MCF 10A (cell line): ENCODE measurements at places on chromosomes 3 and 15.

- DNase-seq: peak; percentile 99
Measured at GRCh38 chr15:35000511-35000910, 12.4 kb upstream of the ZNF770 start.

GRCh38 chr15:65207280-65207840 is 3.9 kb downstream of the CILP start:
- DNase-seq: no peak

GRCh38 chr3:30293621-30294240 is 312.7 kb upstream of the TGFBR2 start:
- no peak for DNase-seq

DNA sequence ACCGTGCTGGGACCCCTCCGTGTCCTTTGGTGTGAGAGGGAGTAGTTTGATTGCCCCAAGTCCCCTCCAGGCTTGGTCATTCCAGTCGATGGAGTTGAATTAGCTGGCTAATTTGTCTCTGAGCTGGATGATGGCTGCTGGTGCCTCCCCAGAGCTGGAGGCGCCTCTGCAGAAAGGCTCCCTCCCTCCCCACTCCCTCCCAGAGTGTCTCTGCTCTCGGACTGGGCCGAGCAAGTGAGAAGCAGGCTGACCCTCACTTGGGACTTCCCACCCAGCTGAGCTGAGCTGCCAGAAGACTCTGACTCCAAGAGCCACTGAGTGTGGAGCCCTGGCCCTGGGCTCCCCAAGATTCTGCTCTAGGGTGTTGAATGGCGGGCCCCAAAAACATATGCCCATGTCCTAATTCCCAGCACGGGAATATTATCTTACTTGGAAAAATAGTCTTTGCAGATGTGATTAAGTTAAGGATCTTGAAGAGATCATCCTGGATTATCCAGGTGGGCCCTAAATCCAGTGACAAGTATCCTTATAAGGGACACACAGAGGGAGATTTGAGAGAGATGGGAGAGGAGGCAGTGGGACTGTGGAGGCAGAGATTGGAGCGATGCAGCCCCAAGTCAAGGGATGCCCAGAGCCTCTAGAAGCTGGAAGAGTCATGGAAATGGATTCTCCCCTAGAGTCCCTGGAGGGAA is 60.7 kb upstream of the TLE3 start:
- DNase-seq: no peak

GRCh38 chr3:89586676-89587075 is 479.3 kb downstream of the EPHA3 start:
- DNase-seq: no peak

GRCh38 chr3:194078045-194078821 is 57.7 kb upstream of the HES1 start:
- DNase-seq: no peak

DNA sequence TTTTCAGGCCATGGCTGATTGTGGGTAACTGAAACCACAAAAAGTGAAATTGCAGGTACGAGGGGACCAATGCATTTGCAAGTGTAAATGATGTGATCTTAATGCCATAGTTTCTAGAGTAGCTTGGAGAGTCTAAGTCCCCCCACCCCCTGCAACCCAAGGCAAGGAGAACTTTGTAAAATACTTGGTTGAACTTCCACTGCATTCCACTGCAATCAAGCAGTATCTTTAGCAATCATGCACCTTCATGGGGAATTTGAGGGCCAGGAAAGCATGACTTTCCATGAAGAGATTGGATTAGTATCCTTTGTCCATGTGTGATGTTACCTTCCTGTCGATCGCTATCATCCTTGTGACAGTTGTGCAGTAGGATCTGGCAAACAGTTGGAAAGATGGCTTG is 11.4 kb upstream of the CYP8B1 start:
- DNase-seq: no peak

GRCh38 chr3:94927175-94927574 is 864.3 kb downstream of the NSUN3 start:
- no peak for DNase-seq

GRCh38 chr15:68639926-68640600 is 61.3 kb downstream of the CORO2B start:
- peak; percentile 31 for DNase-seq

DNA sequence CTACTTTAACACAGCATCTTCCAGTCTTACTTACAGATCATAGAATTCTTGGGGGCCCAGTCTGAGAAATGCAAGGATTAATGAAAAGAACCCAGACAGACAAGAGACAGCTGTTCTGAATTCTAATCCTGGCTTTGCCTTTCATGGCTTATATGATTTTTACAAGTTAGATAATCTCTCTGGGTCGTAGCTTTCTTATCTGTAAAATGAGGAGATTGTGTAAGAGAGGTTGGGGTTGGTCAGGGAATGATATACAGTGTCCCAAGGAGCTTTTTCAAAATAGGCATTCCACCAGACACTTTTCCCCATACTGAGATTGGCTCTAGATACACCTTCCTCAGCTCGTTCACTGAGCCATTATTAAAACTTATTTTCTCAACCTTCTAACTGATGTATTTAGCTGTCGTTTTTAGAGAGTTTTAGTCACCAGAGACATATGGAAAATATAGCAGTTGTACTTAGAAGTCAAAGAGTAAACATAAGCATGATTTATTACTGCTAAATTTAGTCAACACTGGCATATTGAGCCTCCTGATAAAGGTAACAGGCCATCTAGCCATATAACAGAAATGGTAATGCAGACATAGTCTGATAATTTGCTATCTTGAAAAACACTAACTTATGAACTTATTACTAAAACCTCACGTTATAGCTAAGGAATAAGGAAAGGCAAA is 163.0 kb upstream of the MLF1 start:
- DNase-seq: no peak

DNA sequence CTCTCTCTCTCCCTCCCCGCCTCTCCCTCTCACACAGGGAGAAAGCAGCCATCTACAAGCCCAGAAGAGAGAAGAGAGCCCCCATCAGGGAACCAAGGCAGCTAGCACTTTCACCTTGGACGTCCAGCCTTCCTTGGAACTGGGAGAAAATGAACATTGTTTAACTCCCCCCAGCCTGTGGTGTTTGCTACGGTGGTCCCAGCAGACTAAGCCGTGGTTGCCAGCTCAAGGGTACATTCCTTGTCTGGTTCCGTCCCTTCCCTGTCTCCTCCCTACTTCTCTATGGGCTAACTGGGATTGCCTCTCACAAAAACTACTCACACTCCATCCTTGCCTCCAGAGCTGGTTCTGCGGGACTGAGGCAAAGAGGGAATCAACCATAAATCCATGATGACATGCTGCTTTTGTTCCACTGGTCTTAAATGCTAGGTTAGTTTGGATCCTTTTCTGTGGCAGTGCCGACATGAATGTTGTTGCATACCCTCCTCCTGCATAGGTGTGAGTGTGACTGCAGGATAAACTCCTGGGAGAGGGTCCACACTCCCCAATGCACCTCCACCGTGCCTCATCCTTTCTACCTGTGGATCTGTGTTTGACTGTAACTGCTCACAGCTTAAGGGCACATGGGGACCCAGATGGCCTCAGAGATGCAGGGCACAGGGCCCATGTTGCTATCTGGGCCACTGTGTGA is 12.0 kb downstream of the C3orf22 start:
- DNase-seq: no peak

GRCh38 chr15:68113273-68113672 is 59.2 kb downstream of the PIAS1 start:
- DNase-seq: peak; percentile 24

GRCh38 chr3:134030379-134031347 is 938 bp upstream of the SLCO2A1 start:
- no peak for DNase-seq

DNA sequence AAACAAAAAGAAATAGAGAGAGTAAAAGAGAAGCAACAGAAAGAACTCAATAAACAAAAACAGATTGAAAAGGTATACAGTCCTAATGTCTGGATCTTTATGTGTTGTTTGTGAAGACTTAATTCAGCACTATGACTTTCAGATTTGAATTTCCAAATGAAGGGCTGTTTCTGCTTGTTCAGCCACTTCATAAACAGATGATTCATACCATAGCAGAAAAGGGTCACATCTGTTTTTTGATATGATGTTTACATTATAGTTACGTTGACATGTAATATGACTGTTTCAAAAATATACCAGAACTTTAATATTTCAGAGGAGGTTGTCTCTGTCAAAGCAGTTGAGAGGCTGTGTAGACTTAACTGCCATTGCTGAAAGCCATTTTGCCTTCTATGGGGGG is 24.1 kb downstream of the ASB14 start:
- no peak for DNase-seq

DNA sequence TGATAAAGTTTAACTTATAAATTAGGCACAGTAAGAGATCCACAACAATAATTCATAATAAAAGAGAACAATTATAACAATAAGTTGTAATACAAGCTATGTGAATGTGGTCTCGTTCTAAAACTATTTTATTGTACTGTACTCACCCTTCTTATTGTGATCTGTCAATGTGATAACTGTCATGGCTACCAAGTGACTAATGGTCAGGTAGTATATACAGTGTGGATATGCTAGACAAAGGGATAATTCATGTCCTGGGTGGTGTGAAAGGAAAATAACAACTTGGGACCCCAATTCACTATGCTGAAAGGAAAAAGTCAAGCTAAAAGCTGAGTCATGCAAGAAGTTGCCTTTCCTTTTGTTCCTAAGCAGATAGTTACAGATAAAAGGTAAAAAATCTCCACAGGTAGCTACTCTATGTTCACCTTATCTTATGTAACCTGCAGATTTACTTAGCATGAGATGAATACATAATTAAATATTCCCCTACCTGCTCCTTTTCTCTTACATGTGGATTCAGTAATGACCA is 10.7 kb upstream of the CYP8B1 start:
- DNase-seq: no peak

GRCh38 chr15:64521201-64521600 is 60.8 kb downstream of the ZNF609 start:
- peak; percentile 17 for DNase-seq

- peak; percentile 86 for DNase-seq
Measured at GRCh38 chr15:62782071-62782841, 260.3 kb upstream of the TPM1 start.

- no peak for DNase-seq
Measured at GRCh38 chr3:156479604-156480003, 75.3 kb downstream of the SSR3 start.

GRCh38 chr3:47577583-47578118 is 1.0 kb downstream of the CSPG5 start:
- no peak for DNase-seq

- no peak for DNase-seq
Measured at GRCh38 chr3:57059411-57059810, 1.1 kb upstream of the SPATA12 start.

DNA sequence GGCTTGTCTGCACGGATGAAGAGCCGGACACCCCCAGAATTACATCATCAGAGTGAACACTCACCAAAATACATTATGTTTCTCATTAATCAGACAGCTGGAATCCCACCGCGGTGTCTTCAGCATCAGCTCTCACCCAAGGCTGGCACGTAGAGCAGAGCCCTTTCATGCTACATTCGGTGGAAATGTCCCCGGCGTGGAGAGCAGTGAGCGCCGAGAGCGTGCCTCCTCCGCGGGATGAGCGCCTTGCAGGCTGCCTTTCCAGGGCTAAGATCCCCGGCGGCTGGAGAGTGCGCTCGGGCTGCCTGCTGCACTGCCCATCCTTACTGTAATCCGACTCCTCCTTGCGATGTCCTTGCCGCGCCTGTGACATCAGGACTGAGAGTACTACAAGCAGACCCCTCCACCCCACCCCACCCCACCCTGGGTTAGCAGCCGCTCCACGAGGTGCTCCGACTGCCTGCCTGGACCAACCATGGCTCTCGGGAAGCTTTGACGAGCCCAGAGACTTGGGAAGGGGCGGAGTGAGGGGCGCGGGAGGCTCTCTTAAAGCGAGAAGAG is at the start of gene ZNF385D:
Gene ZNF385D, minus strand, starts transcription at position 380 of the 561 bp plus-strand sequence. Its CDS starts 294 bp downstream, at position 86.
- peak; percentile 32 for DNase-seq

- peak; percentile 93 for DNase-seq
Measured at GRCh38 chr3:61560517-61561373, 626 bp upstream of the PTPRG start.

GRCh38 chr3:41441568-41441967 is 242.3 kb downstream of the CTNNB1 start:
- DNase-seq: no peak

- no peak for DNase-seq
Measured at GRCh38 chr3:34213478-34213877, 415.0 kb downstream of the PDCD6IP start.

GRCh38 chr3:112382543-112383160 is 49.7 kb downstream of the CD200 start:
- DNase-seq: no peak

DNA sequence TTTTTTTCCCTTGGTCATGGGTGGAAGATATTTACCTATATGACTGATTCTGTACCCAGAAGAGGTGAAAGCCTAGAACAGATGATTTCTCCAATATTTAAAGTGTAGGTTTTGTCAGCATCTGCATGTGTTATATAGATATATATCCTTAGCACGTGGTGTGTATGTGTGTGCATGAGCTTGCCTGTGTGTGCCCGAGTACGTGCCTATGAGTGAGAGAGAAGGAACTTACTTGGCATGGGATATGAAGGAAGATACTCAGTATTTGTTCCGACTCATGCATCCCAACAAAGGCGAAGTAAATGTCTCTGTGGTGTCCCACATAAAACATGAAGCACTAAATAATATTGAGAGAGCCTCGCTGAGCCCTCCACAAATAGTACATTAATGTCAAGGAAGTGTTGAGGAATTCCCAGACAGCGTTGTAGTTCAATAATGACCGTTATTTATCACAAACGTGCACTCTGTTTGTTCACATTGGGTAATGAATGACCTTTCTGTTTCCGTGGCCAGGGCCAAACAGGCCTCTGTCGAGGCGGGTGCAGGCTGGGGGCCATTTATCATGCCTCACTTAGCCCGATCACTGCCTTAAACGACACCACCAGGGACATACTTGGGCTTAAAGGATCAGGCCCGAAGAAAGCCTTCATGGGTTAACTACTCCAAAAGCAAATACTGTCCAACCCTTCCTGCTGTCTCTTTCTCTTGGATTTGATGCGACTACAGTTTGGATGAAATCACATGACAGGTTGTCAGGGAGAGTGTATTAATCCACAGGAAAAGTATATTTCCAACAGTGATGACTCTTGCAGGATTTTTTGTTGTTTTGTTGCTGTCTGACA is 267.7 kb downstream of the PTPRG start:
- no peak for DNase-seq

DNA sequence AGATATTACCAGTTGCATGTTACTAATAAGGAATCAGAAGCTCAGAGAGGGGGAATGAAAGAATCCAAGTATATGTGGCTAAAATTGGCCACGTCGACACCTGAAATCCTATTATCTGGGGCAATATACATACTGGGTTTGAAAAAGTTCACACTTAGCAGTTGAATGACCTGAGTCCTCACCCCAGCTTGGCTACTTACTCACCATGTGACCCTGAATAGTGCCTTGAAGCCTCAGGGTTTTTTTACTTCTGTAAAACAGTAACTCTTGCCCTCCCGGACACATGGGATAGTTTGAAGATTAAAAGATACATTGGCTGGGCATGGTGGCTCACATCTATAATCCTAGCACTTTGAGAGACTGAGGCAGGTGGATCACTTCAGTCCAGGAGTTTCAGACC is 342.2 kb upstream of the TPRG1 start:
- DNase-seq: no peak

GRCh38 chr3:187706971-187707370 is 4.6 kb upstream of the RTP2 start:
- peak; percentile 23 for DNase-seq

- DNase-seq: no peak
Measured at GRCh38 chr3:135172191-135172869, 377.3 kb downstream of the EPHB1 start.
